ENCODE measurements at places on chromosomes 13 and 19.

- DNase-seq = no peak
These were observed 7.9 kb downstream of the HNRNPL start for GRCh38 chr19:38841787-38842438.

DNA sequence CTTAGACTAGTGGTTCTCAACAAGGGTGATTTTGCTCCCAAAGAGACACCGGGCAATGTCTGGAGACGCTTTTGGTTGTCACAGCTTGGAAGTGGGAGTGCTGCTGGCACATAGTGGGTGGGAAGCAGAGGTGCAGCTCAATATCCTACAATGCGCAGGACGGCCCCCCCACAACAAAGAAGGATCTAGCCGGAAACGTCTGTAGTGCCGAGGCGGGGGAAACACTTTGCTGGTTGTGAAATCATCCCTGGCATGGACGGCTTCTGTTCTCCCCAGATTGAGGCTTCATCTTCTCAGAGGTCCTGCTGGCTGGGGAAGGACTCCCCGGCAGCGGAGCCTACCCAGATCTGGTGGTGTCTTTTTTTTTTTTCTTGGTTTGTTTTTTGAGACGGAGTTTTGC is 13.4 kb upstream of the SYT5 start:
- no peak for DNase-seq

- no peak for DNase-seq
These were observed 13.0 kb downstream of the POLRMT start for GRCh38 chr19:620166-620862.

- no peak for DNase-seq
These were observed 846 bp upstream of the PRKACA start for GRCh38 chr19:14118165-14119051.

- no peak for DNase-seq
These were observed 258.6 kb downstream of the EFNB2 start for GRCh38 chr13:106276876-106277275.

DNA sequence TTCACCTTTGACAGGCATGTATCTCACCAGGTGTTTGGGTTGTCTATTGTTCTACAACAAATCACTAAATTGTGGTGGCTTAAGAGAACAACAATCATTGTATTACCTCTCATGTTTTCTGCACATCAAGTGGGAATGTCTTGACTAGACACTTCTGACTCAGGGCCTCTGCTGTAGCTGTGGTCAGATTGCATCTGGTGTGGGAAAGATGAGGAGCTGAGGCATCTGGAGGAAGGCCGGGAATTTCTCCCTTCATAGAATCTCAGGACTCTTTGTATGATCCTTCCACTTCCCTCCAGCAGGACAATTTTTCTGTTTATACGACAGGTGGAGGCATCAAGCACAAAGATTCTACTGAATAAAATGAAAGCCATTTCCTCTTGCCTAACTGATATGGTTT is 511.8 kb upstream of the NBEA start:
- no peak for DNase-seq

DNA sequence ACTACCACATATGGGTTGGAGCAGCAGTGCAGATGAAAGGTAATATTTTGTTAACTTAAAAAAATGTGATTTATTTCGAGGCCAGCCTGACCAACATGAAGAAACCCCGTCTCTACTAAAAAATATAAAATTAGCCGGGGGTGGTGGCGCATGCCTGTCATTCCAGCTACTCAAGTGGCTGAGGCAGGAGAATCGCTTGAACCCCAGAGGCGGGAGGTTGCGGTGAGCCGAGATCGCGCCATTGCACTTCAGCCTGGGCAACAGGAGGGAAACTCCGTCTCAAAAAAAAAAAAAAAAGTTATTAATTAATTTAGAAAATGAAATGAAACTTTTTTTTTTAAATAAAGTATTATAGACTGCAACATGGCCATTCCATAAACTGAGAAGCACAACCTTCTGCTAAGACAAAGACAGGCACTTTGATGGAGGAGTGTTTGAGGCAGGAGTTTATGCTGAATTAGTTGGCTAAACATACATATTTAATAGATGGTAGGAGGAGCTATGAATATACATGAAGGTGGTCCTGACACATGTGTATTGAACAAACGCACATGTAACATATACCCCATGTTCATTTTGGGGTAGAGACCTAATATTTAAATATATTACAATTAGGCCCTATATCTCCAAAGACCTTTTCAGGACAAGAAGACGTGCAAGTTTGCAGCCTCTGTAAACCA is 1485.3 kb upstream of the MIR17HG start:
- DNase-seq = no peak

DNA sequence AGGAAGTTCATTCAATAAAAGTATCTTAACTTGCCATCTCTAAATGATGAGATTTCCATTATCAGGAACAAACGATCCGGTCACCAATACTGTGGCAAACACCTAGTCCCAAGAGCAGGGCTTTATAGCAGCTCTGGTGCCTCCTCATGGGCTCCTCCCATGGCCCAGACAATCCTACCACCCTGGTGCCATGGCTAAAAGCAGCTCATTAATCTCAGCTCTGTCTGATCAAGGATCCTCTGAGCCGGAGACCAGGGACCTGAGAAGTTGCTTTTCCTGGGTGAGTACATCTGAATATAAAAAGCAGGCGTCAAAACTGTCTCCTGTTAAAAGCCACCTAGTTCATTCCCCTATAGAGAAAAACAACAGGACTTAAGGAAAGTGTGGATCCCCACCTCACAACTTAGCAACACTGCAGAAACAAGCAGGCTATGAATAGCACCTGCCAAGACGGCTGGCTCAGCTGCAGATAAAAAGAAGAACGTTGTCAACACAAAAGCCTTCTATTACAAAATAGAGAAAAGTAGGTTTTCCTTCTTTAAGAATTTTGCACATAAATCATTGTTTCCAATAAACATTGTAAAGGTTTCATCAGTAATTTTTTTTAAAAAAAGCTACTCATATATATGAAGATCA is 30.3 kb downstream of the TSHZ3 start:
- no peak for DNase-seq

DNA sequence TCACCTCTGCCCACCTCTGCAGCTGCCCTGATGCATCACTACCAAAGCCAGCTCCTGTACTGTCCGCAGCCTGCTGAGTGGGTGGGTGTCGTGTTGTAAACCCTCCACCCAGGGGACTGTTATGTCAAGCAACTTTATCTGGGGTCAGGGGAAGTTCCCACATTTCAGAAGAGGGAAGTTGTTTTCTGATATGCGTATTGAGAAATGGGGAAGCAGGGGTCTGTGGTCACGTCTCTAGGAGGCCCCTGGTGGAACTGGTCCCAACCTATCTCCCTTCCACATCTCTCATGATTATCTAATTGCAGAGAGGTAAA is 31.2 kb downstream of the CLEC17A start:
- peak; percentile 59 for DNase-seq

DNA sequence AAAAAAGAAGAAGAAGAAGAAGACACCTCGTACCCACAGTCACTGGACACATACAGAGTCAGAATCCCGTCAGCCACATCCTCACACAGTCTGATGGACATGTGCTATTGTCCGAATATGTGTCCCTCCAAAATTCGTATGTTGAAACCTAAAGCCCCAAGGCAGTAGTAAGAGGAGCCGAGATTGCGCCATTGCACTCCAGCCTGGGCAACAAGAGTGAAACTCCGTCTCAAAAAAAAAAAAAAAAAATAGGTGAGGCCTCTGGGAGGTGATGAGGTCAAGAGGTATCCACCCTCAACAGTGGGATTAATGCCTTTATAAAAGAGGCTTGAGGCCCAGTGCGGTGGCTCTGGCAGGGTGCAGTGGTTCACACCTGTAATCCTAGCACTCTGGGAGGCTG is 2.6 kb upstream of the DENND1C start:
- DNase-seq = no peak

GRCh38 chr13:42014119-42014518 is 34.3 kb upstream of the DGKH start:
- DNase-seq = no peak

GRCh38 chr13:49895826-49896225 is 40.3 kb downstream of the SPRYD7 start:
- DNase-seq = no peak

GRCh38 chr13:58960888-58961287 is 1202.8 kb downstream of the DIAPH3 start:
- no peak for DNase-seq

GRCh38 chr19:6568010-6568526 is 22.9 kb downstream of the CD70 start:
- DNase-seq = no peak

DNA sequence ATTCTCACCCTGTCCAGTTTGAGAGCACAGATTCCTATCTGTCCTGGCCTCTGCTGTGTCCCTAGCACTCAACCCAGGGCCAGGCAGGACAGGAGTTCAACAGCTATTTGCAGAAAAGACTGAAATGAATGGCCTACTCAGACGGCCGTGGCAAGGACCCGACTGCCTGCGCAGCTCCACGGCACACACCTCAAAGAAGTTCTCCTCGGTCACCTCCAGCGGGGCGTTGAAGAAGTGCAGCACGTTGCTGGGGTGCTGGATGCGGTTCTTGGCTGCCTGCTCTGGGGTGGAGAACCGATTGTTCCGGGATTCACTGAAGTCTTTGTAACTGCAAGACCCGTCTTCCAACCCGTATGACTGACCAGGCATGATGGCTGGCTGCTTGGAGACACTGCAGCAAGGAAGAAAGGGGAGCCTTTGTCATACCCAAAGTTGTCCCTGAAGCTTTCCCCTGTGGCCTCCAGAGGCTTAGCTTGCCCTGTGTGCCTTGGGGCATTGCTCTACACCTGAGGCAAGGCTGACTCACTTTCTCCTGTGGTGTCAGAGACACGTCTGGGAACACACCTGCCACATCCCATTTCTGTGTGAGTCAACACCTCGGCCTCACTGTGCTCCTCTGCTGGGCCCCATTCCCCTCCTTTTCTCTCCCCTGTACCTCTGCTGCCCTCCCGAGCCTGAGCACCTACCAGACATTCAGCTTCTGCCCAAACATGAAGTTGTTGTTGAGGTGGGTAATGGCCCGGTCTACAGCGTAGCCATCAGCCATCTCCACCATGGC is 6.8 kb upstream of the ECH1 start:
- DNase-seq = no peak
